ENCODE measurements at places on chromosomes 5 and 9. TPM values are rescaled to one million over a fixed set of nuclear protein-coding genes. Genes with fewer than 3 reads are reported as not detected.

C1QTNF3 gene
- total RNA-seq: 16.1 TPM

GZMA gene
- total RNA-seq: not detected

OTP gene
- 3.2 TPM for total RNA-seq

C9orf152 gene
- total RNA-seq: not detected

ORM2 gene
- total RNA-seq: not detected

FOXD4 gene
- 1.6 TPM for total RNA-seq

PDE8B gene
- total RNA-seq: 15.5 TPM

EQTN gene
- total RNA-seq: 1.4 TPM

TNC gene
- total RNA-seq: 112 TPM

AGXT2 gene
- total RNA-seq: 0.23 TPM

F2RL1 gene
- 3.0 TPM for total RNA-seq

ORM1 gene
- not detected for total RNA-seq

UHRF2 gene
- 61.1 TPM for total RNA-seq

TICAM2 gene
- total RNA-seq: 2.8 TPM

TAS2R1 gene
- not detected for total RNA-seq

QRFP gene
- not detected for total RNA-seq

GALNT12 gene
- 2.5 TPM for total RNA-seq

CXCL14 gene
- 10.6 TPM for total RNA-seq

SLC45A2 gene
- total RNA-seq: 0.23 TPM

SV2C gene
- 34.4 TPM for total RNA-seq

LCN9 gene
- total RNA-seq: not detected

MTRR gene
- 30.2 TPM for total RNA-seq

PCDHB10 gene
- 22.4 TPM for total RNA-seq

PAEP gene
- not detected for total RNA-seq

PCDHGA2 gene
- total RNA-seq: 8.5 TPM

ADAMTS12 gene
- 5.8 TPM for total RNA-seq

TMC1 gene
- total RNA-seq: 0.46 TPM

ENTPD8 gene
- not detected for total RNA-seq
